Stimulated activated memory B cell treated with anti-CD40 and anti-IgM and Interleukin-4, amounts not matched to agents 10 μg/mL and 1 μg/mL and 100 μg/mL, for 72 hours (primary cell): ENCODE measurements at places on chromosomes 5 and 9.

- no peak for ATAC-seq
Observed at GRCh38 chr9:17978773-17979172, 399.9 kb downstream of the SH3GL2 start.

DNA sequence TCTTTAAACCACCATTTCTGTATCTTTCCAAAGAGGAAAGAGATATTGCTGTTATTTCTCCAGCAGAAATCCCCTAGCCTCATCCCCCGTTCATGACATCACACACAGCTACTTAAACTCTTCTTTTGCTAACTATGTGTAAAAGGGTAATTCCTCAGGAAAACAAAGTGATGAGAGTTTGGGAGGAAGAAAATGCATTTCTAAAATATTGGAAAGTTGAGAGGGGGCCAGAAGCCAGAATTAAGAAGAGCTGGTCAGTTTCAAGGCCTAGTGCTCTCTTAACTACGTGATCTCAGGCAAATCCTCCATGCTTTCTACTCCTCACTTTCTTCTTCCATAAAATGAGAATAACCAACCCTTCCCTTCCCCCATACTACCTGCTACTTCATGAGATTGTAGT is 109.4 kb downstream of the LIFR start:
- no peak for ATAC-seq

DNA sequence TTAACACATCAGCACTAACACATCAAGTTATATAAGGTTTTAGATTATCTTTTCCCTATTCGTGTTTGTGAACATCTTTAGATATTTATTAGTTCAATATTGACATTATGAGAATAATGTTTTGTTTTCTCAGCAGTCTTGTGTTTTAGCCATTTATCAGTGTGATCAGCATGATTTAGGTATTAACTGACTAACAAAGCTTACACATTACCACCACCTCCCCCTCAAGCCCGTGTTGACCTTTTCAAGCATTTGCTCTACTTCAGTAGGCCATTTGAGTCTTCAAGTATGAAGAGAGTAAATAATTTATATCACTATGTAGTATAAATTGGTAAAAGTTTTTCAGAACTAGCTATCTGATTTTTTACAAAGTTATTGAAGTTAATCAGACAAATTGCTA is 6.9 kb downstream of the PBX3 start:
- no peak for ATAC-seq

GRCh38 chr9:119318371-119318770 is 50.9 kb downstream of the BRINP1 start:
- ATAC-seq, result no peak

- no peak for ATAC-seq
Observed at GRCh38 chr9:124486778-124487259, 20.4 kb downstream of the NR5A1 start.

GRCh38 chr5:133341296-133341695 is 271.0 kb downstream of the FSTL4 start:
- ATAC-seq, result no peak

DNA sequence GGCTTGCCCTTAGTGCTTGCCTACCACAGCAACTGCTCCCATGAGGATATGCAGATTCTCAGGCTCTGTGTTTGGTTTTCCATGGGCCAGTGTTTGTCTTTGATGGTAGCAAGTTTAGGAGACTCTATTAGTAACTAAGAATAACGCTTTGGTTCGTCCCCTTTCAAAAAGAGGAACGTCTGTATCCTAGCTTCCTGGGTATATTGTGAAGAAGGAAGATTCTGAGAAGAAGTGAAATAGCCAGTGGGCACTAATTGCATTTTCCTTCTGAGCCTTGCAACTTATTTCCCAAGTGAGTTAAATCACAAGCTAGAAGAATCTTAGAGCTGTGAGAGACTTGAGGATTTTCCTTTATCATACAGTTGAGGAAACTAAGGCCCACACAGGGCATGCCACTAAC is 376.8 kb downstream of the PIK3R1 start:
- no peak for ATAC-seq

DNA sequence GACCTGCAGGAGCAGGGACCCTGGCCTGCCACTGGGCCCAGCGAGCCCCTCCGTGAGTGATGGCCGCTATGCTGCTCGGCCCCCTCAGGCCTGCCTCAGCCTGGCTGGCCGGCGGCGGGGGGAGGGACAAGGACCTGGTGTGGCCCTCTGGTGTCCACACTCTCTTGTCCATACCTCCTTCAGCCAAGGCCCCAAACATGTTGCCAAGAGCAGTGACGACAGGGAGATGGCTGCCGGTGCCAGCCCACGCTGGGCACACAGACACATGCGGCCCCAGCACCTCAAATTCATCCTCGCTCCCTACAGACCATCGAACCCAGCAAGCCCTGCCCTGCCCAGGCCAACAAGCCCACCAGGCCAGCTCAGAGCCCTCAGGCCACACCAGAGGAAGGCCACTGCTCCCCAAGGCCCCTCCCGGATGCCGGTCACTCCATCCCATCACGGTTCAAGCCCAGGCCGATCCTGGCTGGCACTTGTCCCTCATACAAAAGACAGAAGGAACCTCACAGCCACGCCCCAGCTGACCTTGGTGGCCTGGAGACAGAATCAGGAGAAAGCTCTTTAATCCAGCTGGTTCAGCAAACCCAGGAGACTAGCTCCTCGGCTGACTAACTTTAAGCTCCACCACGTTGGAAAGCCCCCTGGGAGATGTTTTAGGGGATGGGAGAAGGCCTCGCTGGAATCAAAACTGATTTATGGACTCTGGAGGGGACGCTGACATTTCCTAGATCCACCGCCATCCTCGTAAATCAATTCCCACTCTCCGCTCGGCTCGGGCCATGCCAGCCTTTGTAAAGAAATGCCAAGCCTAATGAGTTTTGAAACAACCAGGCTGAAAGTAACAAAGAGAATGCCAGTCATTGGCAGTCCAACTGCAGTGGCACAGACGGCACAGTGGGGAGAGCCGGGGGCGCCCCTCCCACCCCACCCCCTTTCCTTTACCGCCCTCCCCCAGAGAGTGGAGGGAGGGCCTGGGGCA is 84.9 kb downstream of the VAV2 start:
- ATAC-seq, result no peak

DNA sequence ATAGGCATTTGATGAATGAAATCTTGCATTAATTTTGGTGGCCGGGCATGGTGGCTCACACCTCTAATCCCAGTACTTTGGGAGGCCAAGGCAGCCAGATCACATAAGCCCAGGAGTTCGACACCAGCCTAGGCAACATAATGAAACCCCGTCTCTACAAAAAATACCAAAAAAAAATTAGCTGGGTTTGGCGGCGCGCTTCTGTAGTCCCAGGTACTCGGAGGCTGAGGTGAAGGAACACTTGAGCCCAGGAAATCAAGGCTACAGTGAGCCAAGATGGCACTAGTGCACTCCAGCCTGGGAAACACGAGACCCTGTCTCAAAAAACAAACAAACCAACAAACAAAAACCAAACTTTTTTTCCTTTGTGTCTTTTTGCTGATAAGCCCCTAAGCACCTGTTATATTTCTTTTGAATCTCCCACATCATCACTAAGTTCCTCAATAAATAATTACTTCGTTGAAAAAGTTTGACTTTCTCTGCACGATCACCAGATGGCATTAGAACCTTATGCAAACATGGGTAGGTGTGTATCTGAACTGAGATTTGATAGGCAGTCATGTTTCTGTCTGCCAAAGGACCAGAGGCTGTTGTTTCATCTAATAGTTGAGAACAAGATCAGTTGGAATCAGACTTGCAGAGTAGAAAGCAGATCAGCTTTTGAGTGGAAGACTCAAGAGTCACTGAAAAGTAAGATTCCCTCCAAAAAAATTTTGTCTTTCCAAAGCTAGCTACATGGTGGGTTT is 5.5 kb upstream of the MATR3 start:
- ATAC-seq, result no peak

- no peak for ATAC-seq
Observed at GRCh38 chr9:131214286-131214856, 61.9 kb downstream of the FAM78A start.

GRCh38 chr5:118596255-118596654 is 392.1 kb downstream of the DTWD2 start:
- ATAC-seq, result no peak

GRCh38 chr5:160330212-160330611 is 17.8 kb upstream of the CCNJL start:
- no peak for ATAC-seq

DNA sequence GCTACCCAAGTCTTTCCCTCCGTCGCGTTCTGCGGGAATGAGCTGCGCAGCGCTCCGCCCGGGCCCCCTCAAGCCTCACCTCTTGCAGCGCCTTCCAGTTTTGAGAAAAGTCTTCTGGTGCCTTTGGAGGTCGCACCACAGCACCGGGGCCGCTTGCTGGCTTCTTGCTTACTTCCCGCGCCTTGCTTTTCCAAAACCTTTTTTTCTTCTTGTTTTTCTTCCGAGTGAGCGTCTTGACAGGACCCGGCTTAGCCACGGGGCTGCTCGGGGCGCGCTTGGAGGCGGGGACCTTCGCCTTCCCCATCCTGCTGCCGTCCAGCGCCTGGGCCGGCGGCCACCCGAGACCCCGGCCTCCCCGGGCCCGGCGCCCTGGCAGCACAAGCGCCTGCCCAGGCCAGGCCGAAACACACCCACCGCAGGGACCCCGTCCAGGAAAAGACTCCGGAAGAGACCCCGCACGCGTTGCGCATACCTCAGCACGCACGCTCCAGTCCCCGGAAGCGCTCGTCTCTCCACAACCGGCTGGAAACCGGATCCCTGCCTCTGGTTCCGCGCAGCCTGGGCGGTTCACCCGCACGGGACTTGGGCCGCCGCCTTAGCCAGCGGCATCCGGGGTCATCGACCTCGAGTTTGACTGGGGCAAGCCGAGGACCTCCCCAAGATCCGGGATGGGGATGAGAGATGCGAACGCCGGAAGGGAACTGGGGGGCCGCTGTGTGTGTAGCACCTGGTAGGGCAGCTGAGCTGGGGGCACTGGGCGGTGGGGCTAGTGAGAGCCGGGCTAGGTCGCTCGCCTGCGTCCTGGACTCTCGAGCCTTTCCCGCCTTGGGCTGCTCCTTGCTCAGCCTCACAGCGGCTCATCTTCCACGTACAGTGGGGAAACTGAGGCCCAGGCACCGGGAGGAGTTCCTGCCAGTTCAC is at the start of gene REXO4:
REXO4 (minus strand) TSS at position 470 of the 921 bp plus-strand sequence; CDS start at position 304, 166 bp downstream.
- peak; percentile 86 for ATAC-seq

- no peak for ATAC-seq
Observed at GRCh38 chr9:26891726-26892125, 876 bp downstream of the CAAP1 start.

- ATAC-seq, result no peak
Observed at GRCh38 chr5:65539827-65540226, 23.1 kb downstream of the CENPK start.

- ATAC-seq, result no peak
Observed at GRCh38 chr9:137484551-137485315, 25.6 kb upstream of the NSMF start.

DNA sequence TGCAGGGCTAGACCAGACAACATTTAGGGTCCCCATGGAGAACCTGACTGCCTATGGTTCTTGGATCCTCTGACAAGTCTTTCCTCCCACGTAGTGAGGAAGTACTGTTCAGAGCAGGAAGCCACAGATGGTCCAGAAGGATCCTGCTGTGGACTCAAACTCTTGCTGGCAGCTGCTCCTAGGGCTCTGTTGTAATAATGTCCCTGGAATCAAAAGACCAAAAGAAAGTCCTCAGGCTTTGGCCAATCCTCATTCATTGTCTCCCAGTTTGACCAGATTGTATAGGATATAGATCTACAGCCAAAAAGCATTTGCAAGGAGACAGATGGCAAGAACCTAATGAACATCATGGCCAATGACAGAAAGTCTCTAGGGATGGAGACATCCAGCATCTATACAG is 53.9 kb downstream of the SEMA6A start:
- ATAC-seq, result no peak

DNA sequence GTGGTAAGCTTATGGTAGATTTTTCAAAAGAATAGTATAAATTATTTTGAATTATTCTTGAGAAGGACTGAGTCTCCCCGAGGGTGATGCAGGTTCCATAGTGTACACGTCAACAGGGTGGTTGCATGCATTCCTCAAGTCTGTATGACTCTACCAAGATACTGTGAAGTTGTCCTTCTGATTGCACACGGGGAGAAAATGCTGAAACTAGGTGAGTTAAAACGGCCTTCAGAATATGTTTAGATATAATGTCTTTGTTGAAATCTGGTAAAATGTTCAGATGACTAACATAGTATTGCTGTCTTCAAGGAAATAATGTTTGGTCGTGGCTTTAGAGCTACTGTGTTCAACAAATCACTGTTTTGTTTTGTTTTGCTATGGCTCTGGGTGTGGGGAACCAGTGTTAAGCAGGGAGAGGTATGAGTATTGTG is 22.4 kb upstream of the TNFAIP8 start:
- peak; percentile 56 for ATAC-seq

GRCh38 chr5:38547257-38547656 is 9.2 kb downstream of the LIFR start:
- no peak for ATAC-seq

DNA sequence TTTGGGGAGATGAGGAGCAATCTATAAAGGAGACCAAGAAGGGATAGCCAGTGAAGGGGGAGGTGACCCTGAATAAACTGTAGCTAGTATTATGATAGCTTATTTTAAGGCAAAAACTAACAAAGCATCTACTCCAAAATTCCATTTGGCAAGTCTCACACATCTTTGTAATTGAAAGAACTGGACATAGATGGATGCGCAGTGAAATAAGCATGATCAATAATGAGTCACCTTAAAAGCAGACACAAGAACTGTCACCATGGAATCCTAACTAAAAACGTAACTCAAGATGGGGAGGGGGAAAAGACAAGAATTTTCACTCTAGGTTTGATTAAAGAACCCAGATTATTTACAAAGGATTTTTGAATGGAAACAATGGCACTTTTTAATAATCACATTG is 164.5 kb downstream of the MED27 start:
- no peak for ATAC-seq

DNA sequence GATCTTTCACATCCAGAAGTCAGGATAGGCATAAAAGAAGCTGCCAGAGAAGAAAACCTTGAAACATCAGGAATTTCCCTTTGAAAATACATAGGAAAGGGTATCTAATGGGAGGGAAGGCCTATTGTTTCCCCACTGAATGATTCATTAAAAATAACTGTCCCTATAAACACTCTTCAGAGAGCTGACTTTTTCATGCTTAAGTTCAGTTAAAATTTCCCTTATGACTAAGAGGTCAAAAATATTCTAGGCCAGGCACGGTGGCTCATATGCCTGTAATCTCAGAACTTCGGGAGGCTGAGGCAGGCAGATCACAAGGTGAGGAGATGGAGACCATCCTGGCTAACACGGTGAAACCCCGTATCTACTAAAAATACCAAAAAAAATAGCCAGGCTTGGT is 499.5 kb downstream of the ENC1 start:
- ATAC-seq, result no peak

- no peak for ATAC-seq
Observed at GRCh38 chr9:15182730-15183129, 124.3 kb downstream of the TTC39B start.

- ATAC-seq, result no peak
Observed at GRCh38 chr9:114674798-114675540, 7.0 kb downstream of the TEX48 start.

DNA sequence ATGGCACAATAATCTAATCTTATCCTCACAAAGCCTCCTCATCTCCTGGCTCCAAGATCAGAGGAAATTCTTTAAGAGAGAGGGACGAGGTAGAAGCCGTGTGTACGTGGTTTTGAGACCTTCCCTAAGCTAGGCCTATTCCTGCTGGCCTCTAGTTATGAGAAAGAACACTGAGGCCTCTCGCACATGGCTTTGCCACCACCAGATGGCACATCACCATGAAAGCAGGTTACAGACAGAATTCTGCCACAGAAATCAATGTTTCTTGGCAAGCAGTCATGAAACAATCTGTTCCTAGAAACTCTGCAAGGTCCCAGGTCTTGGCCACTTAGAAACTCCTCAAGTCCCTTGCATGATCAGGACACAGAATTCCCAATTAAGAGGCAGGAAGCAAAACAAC is 268.2 kb upstream of the TAS2R1 start:
- ATAC-seq, result no peak

GRCh38 chr5:55714339-55714738 is 2.2 kb upstream of the SLC38A9 start:
- no peak for ATAC-seq
